ENCODE measurements at places on chromosomes 6 and 20.

DNA sequence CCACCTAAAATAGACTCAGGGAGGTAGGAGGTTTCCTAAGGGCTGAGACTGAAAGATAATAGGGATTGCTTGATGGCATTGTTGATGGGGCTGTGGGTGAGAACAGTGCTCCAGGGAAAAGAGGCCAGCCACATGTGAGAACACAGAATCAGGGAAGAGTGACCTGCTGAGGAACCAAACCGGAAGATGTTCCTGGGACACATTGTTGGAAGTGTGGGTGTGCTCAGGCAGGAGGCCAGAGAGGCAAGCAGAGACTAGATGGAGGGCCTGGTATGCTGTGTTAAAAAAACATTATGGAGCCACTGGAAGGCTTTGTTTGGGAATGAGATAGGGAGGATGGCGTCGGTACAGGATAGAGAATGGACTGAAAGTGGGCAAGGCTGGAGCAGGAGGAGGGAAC is 23.3 kb downstream of the RNF144B start:
- no peak for DNase-seq

- peak; percentile 48 for DNase-seq
Measured at GRCh38 chr6:27505209-27506027, 32.5 kb upstream of the ZNF184 start.

GRCh38 chr6:168238159-168238909 is 81.2 kb downstream of the DACT2 start:
- no peak for DNase-seq

DNA sequence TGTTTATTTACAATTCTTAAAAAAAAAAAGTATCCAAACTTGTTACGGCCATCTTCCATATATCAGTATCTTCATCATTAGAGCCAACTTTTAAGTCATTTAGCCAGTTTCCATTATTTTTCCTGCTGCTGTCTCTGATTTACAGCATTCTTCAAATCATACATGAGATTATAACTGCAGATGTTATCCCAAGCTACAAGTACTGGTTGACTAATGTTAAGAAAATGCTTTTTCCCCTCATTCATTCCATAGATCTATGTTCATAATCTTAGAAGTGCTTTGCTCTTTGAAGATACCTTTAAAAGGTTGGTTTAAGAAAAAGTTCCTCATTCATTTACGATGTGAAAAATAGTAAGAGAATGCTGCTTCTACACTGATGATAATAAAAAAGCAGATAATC is 158.7 kb downstream of the RNGTT start:
- DNase-seq: no peak

DNA sequence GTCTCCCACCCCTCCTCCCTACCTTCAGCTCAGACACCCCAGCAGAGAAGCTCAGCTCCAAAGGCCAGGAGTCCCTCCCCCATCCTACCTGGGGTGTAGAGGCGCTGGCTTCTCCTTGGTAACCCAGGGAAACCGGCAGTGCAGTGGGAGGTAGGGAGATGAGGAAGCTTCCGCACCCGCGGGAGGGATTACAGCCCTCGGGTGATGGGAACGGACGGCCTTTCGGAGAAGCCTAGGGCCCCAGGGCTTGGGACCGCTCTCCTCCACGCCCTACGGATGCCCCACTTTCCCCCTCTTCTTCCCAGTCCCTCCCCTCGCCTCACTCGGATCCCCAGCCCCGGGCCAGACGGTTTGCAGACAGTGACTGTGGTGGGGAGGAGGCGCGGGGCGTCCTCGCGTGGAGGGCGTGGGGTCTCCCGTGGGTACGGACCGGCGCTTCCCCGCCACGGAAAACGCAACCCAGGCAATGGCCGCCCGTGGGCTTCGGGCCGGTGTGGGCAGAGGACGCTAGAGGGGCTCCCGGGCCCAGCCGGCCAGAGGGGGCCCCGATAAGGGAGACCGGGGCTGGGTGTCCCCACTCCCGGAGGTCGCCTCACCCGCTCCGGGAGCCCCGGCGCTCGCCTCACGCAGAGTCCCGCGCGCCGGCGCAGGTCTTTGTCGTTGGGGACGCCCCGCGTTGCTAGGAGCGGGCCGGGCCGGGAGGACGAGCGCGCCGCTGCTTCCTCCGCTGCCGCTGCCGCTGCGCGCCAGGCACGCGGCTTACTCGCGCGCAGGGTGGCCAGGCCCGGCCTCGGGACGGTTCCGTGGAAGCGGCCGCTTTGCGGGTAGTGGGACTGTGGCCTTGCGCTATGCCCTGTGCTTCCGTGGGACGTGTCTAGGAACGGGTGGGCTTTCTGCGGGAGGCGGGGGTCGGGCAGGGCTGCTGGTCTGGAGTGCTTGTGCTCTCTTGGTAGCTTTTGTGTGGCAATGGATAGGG is 15.8 kb downstream of the AARS2 start:
- DNase-seq: peak; percentile 60

DNA sequence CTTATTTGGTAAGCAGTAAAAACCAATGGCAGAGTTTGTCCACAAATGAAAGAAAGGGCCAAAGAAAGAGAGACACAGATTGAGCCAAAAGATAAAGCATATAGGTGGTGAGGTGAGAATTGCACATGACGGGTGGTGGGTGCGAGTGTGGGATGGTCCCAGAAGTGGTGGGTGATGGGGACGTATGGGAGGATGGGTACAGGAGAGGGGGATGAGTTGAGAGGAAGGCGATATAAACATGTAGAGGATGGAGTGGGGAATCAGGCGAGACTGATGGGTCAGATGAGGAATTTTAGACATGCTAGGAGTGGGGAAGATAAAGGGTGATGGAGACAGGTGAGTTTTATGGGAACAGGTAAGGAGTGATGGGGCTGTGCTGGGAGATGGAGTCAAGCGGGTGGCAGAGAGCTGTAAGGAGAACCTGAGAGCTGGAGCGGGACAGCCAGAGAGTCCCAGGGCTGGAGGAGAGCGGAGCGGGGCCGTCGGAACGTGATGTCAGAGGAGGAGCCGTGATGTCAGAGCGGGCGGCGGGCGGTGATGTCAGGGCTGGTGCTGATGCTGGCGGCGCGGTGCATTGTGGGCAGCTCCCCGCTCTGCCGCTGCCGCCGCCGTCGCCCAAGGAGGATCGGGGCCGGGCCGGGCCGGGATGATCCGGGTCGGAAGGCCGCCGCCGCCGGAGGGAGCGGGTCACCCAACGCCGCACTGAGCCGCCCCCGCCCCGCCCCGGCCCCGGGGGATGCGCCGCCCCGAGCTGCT is at the start of gene TTBK1:
Gene TTBK1, plus strand, starts transcription at position 574 of the 756 bp plus-strand sequence. CDS start 3,180 bp downstream, outside the sequence.
- DNase-seq: no peak

DNA sequence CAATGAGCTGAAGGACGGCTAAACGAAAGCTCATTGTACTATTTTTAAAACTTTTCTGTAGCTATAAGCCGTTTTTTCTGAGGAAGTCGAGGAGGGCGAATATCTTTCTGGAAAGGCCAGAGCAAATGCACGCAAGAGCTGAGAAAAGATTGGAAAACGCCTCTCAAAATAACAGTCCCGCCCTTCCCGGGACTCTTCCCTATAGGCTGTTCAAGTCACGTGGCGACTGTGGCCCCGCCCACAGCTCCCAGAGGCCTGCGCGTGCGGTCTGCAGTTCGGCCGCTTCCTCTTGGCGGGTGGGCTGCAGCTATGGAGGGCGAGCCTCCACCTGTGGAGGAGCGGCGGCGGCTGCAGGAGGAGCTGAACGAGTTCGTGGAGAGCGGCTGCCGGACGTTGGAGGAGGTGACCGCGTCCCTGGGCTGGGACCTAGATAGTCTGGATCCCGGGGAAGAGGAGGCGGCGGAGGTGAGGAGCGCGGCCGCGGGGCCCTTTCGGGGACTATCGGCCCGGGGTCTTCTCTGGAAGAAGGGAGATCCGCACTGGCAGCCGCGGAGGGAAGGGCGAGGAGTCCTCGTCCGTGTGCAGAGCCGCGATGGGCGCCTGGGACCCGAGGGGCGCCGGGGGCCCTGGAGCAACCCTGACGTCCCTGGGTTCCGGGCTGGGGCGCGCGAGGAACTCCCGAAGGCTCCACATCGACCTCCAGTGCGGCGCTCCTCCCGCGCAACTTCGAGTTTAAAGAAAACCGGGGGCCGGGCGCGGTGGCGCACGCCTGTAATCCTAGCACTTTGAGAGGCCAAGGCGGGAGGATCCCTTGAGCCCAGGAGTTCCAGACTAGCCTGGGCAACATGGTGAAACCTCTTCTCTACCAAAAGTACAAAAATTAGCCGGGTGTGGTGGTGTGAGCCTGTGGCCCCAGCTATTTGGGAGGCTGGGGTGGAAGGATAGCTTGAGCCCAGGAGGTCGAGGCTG is at the start of gene SNRNP48:
Gene SNRNP48, plus strand, starts transcription at position 250 of the 969 bp plus-strand sequence. Its CDS starts 60 bp downstream, at position 310.
- peak; percentile 88 for DNase-seq

DNA sequence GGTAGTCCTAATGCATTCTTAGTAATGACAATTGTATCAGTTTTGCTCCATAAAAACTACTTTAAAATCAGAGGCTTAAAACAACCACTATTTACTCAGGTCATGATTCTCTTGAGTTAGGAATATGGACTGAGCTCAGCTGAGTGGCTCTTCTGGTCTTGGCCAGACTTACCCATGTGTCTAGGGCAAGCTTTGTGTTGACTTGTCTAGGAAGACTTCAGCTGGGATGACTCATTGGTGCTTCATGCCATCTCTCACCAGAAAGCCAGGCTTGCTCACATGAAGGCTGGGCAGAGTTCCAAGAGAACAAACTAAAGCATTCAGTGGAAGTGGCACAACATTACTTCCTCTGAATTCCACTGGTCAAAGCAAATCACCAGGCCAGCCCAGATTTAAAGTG is 155.3 kb downstream of the DHX35 start:
- DNase-seq: no peak

- DNase-seq: no peak
Measured at GRCh38 chr6:80330961-80331360, 224.5 kb downstream of the BCKDHB start.

GRCh38 chr6:88916615-88917208 is 46.7 kb downstream of the RNGTT start:
- DNase-seq: no peak

- DNase-seq: no peak
Measured at GRCh38 chr20:3046677-3047462, 1.0 kb downstream of the MRPS26 start.

GRCh38 chr6:80211286-80211685 is 104.8 kb downstream of the BCKDHB start:
- DNase-seq: no peak

DNA sequence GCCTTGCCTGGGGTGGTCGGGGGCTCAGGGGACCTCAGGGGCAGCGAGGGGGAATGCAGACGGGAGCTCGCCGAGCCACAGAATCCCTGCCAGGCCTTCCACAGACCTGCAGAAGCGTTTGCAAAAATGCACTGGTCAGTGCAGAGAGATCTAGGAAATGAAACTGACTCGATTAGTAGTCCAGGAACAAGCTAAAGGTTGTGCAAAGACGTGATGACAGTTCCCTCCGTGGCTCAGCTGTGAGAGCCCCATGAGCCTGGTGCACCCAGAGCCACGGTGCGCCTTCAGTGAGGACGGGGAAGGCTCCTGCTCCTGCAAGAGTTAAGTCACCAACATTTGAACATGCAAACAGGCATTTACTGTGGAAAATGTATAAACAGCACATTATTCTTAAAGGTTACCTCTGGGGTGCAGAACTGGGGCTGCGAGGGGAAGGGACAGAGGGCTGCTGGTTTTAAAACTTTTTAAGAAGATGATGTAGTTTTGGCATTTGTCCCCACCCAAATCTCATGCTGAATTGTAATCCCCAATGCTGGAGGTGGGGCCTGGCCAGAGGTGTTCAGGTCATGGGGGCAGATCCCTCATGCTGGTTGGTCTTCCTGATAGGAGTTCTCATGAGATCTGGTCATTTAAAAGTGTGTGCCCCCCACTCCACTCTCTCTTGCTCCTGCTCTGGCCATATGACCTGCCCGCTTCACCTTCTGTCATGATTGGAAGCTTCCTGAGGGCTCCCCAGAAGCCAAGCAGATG is 147.3 kb downstream of the DLL1 start:
- no peak for DNase-seq

GRCh38 chr6:148616841-148617240 is 130.0 kb upstream of the UST start:
- no peak for DNase-seq

DNA sequence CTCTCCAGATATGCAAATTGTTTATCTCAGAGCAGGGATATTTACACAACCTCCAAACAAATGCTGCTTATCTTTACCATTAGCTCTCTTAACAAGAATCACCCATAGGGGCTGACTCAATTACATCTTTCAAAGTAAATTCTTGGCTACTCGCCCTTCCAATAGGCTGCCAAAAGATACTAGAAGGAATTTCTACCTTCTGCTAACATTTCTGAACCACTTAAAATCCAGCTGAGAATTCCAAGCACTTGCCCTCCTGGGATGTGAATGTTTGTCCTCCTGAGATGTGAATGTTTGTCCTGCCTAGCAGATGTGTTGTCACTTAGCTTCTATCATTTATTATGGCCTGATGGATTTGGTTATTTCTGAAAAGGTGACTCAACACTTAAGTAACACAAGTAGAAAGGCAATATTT is 388.0 kb downstream of the GJA1 start:
- no peak for DNase-seq

DNA sequence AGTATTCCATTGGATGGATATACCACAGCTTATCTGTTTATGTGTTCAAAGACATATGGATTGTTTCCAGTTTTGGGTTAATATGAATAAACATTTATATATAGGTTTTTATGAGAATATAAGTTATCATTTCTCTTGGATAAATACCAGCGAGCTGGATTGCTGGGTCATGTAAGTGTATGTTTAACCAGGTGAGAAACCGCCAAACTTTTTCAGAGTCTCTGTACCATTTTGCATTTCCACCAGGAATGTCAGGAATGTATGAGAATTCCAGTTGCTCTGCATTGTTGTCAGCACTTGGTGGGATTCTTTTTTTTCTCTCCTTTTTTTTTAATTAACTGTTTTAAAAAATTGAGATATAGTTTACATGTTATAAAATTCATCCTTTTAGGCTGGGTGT is 52.1 kb downstream of the PHF20 start:
- no peak for DNase-seq

GRCh38 chr6:144416244-144416643 is 131.1 kb downstream of the UTRN start:
- no peak for DNase-seq

- DNase-seq: no peak
Measured at GRCh38 chr6:161544801-161545480, 271.1 kb upstream of the AGPAT4 start.

DNA sequence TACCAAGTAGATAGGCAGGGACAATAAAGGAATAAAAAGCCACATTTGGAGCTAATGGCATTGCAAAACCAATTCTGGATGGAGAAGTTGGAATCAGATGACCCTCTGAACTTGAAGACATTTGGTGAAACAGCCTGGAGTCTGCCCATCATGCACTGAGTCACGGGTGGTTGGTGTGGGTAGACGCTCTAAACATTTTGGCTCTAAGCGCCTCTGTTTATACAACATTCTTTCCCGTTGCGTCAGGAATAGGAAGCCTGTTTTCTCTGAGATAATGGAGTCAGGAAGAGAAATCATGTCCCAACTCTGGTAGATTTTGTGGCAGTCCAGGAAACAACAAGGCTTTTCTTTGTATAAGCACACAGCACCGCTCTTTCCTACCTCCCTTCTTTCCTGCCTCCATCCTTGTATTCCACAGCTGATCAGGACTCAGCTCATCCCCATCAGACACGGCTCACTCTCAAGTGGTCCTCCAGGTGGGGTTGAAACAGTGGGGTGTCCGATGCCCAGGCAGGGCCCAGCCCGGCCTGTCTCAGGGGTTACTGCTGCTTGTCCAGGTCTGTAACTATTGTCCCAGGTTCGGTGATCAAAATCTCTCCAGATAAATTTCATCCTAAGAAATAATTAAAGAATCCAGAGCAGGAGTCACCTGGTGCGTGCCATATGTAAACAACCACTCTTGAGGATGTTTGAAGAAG is 12.1 kb upstream of the RAMACL start:
- DNase-seq: no peak
